ENCODE measurements at places on chromosomes 6 and 20. TPM values are rescaled to one million over a fixed set of nuclear protein-coding genes. Genes with fewer than 3 reads are reported as not detected.

DNA sequence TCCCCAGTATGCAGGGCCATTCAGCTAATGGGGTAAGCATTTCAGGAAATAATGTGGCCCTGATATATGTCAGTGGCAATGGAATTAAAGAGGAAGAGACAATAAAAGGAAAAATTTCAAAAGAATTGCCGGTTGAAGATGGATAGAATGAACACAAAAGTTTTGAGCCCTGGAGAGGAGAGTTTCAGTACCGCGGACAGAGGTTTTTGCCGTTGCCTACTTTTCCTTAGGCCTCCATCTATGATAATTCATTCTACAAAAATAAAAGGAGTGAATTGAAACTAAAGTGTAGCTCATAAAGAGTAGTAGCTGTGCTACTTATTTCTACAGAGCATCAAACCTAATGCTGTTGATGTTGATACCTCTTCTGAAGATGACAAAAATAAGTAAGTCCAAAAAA is 140.7 kb downstream of the RNASET2 start:
- H3K27me3 ChIP-seq, result no peaks in the 10 kb centered on the region
- no peak overlapping the region for H3K27ac ChIP-seq
- H3K4me3 ChIP-seq, result no peak overlapping the region

GRCh38 chr6:26224940-26225847 is 138.0 kb downstream of the HFE start:
- peaks cover 27% of the 10 kb centered on the region for H3K4me1 ChIP-seq
- DNase-seq, result no peak
- H3K36me3 ChIP-seq, result peaks cover 2% of the 10 kb centered on the region
- no peaks in the 10 kb centered on the region for H3K27me3 ChIP-seq
- H3K4me3 ChIP-seq, result no peak overlapping the region
- no peak overlapping the region for H3K27ac ChIP-seq

- DNase-seq, result no peak
- H3K27ac ChIP-seq, result no peak overlapping the region
- H3K4me3 ChIP-seq, result no peak overlapping the region
- no peaks in the 10 kb centered on the region for H3K27me3 ChIP-seq
Observed at GRCh38 chr20:8303651-8304050, 171.6 kb downstream of the PLCB1 start.

- DNase-seq, result no peak
- H3K27ac ChIP-seq, result no peak overlapping the region
- peaks cover 55% of the 10 kb centered on the region for H3K27me3 ChIP-seq
- peaks cover 2% of the 10 kb centered on the region for H3K36me3 ChIP-seq
- H3K4me3 ChIP-seq, result peak overlapping the region; percentile 44
Observed at GRCh38 chr6:101393829-101394251, 332 bp downstream of the GRIK2 start.

DNA sequence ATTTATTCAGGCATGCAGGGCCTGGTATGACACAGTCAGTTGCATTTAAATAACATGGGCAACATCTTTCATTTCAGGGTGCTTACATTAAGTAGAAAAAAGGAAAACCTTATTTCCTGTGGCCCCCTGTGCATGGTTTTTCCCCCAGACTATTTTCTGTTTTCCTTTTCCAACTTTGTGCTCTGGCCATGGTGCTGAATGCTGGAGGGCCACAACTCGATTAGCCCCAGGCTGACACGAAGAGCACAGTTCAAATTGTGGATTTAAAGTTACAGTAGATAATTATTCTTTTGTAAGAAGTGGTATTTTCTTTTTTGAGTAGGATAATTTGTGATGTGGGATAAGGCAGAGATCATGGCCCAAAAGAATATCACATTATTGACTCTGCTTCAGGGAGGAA is 332.0 kb downstream of the HAO1 start:
- no peak overlapping the region for H3K4me3 ChIP-seq
- H3K27me3 ChIP-seq, result no peaks in the 10 kb centered on the region
- no peaks in the 10 kb centered on the region for H3K36me3 ChIP-seq
- no peak overlapping the region for H3K27ac ChIP-seq

GRCh38 chr6:2038092-2038491 is 207.3 kb downstream of the GMDS start:
- peak; percentile 12 for DNase-seq
- no peaks in the 10 kb centered on the region for H3K27me3 ChIP-seq
- peak overlapping the region; percentile 51 for H3K27ac ChIP-seq
- peaks cover 39% of the 10 kb centered on the region for H3K4me1 ChIP-seq
- no peaks in the 10 kb centered on the region for H3K36me3 ChIP-seq
- peak overlapping the region; percentile 21 for H3K4me3 ChIP-seq

GRCh38 chr20:15584507-15584906 is 988.7 kb downstream of the KIF16B start:
- no peaks in the 10 kb centered on the region for H3K27me3 ChIP-seq
- H3K27ac ChIP-seq, result no peak overlapping the region
- H3K4me3 ChIP-seq, result no peak overlapping the region
- no peaks in the 10 kb centered on the region for H3K36me3 ChIP-seq
- DNase-seq, result no peak

GRCh38 chr6:39929733-39930461 is 4.4 kb downstream of the MOCS1 start:
- H3K27ac ChIP-seq, result no peak overlapping the region
- H3K4me1 ChIP-seq, result peaks cover 10% of the 10 kb centered on the region
- no peak for DNase-seq
- H3K36me3 ChIP-seq, result peaks cover 5% of the 10 kb centered on the region
- H3K27me3 ChIP-seq, result peaks cover 14% of the 10 kb centered on the region

DNA sequence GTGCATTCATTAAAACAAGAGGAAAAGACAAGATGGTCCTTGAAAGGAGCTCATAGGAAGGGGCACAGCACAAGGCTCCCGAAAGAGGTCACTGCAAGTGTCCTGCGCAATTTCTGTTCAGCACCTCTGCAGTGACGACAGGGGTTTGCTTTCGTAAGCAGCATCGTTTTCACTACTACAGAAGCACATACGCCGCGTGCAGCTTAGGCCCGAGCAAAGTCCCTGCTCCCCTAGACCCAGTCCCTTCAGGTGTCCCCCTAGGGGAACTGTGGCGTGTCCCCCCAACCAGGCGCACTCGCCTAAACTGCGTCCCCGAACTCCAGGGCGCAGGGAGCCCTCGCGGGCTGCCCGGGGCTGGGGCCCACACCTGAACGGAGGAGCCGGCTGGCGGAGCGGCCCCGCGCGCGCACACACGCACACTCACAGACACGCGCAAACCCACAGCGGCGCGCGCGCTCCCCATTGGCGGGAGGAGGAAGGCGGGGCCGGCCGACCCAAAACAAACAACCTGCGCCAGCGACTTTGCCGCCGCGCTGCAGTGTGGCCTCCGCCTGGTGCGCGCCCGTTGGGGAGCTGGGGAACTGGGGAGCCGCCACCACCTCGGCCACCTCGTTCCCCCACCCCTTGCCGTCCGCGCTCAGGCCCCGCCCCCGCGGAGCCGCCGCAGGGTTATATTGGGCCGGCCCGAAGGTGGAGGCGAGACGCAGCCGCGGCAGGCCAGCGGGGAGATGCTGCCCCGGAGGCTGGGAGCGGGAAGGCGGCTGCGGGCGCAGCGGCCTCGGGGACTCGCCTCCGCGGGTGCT is at the start of gene FOXQ1:
FOXQ1 (plus strand) TSS at position 699 of the 803 bp plus-strand sequence. CDS start 607 bp downstream, outside the sequence.
- H3K36me3 ChIP-seq, result peaks cover 3% of the 10 kb centered on the region
- H3K27me3 ChIP-seq, result peaks cover 78% of the 10 kb centered on the region
- no peak within 1 kb of the TSS for H3K27ac ChIP-seq
- H3K4me3 ChIP-seq, result peak within 1 kb of the TSS; percentile 82
- peak; percentile 40 for DNase-seq

Gene ZNF334
- total RNA-seq, result 1.1 TPM

Gene LY6G6C
- total RNA-seq, result 0.67 TPM

Gene E2F1
- 64.5 TPM for total RNA-seq

Gene KCNK5
- 14.7 TPM for total RNA-seq

Gene SLC22A2
- total RNA-seq, result not detected

Measured in activated T-cell treated with anti-CD3 and anti-CD28 coated beads, Interleukin-2, amount 50 U/mL, for 72 hours (primary cell).